ENCODE measurements at places on chromosomes 4 and X.

DNA sequence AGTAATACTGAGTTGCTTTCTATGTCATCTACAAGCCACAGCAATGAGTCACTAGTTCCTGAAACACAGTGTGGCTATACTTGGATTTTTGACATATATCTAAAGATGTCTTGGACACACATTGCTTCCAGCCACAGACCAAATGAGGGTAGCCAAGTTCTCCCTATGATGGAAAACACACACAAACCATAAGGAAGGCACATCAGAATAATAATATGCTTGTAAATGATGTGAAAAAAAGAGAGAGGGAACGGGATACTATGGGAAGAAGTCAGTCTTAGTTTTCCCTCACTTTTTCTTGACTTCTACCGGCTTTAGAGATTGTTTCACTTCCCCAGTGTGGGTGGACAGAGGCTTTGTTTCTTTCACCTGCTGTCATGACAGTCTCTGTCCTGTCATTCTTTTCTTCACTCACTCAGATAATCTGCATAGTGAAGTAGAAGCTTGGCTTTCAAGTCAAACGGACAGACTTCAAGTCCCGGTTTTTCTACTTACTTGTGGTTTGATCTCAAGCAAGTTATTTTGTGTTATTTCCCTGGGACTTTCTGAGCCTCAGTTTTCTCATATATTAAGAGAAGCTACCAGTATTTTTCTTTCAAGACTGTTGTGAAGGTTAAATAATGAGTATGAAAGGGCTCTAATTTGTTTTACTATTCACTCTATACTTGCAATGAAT is 34.7 kb downstream of the P2RY10 start:
- DNase-seq: no peak

- DNase-seq: no peak
Measured at GRCh38 chr4:159722052-159722451, 619.2 kb downstream of the RAPGEF2 start.

- DNase-seq: no peak
Measured at GRCh38 chr4:122900314-122900713, 22.1 kb downstream of the NUDT6 start.

DNA sequence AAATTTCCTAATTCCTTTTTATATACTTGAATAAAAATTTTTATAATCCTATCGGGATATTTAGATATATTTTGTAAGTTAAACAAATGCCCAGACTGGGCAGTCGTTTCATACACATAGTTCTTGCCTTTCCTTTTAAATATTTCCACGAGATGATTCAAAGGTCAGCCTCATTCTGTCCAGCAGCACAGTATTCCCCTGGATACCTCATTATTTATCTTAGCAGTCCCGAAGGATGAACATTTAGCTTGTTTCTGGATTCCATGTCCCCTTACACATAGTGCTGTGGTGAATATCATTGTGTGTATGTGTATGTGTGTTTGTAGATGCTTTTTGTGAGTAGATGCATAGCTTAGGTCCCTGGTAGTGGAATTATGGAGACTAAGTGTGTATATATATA is 38.3 kb downstream of the RAPGEF2 start:
- no peak for DNase-seq

All from DMS 273 treated with DMSO at 0.1 percent for 48 hours (cell line).